LoVo (cell line): ENCODE measurements at places on chromosomes 7 and 10.
A peak's percentile ranks its signal among the peaks of the same experiment; 100 is the strongest.

DNA sequence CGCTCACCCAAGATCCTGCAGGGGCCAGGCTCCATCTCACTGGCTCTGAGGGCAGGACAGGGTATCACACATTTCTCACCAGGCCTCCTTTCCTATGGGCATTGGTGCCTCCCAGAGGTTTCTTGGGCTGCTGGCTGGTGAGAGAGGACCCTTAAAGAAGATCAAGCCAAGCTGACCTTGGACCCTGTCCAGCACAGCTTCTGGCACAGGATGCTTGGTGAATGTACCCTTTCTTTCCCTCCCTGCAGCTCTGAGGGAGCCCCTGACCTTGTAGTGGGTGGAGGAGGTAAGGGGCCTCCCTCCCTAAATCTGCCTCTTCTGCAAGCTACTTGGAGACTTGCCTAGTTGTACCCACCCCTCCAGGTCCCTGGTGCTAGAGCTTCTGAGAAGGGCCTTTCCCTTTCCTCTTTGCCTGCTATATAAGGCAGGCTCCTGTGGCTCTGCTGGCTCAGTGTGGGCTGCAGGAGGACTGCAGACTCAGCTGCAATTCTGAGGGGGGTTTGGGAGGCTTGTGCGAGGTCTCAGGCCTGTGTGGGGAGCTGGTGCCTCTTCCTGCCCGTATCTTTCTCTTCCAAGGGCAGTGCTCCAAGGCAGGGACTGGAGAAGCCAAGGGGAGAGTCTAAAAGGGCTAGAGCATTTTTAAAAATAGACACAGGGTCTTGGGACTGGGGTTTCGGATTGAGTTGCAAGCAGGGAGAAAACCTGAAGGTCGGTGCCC, 11.7 kb upstream of the TRIM8 start:
- no peak for DNase-seq

- no peak for DNase-seq
Measured at GRCh38 chr7:74178632-74179031, 4.5 kb downstream of the EIF4H start.

GRCh38 chr10:93821051-93821772, 63.5 kb downstream of the LGI1 start:
- peak; percentile 16 for DNase-seq

GRCh38 chr7:151711906-151712809, 164.8 kb downstream of the PRKAG2 start:
- DNase-seq, result no peak

- DNase-seq, result no peak
Measured at GRCh38 chr7:64877714-64878610, 25.1 kb upstream of the ZNF273 start.

GRCh38 chr10:34299105-34299611, 515.9 kb downstream of the PARD3 start:
- no peak for DNase-seq

- no peak for DNase-seq
Measured at GRCh38 chr10:62779487-62780248, 24.9 kb upstream of the ADO start.

DNA sequence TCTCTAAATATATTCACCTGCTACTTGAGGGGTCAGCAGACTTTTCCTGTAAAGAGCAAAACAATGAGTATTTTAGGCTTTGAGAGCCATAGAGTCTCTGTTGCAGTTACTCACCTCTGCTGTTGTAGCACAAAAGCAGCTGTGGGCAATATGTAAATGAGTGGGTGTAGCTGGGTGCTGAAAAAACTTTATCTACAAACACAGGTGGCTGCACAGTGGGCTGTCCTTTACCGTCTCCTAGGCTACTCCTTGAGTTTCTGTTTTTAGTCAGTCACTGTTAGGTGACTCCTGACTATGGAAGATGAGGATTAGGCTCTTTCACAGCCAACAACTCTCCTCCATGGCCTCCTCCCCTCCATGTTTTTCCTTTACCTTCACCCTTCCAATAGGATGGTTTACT, 286.1 kb upstream of the C7orf33 start:
- DNase-seq, result no peak

DNA sequence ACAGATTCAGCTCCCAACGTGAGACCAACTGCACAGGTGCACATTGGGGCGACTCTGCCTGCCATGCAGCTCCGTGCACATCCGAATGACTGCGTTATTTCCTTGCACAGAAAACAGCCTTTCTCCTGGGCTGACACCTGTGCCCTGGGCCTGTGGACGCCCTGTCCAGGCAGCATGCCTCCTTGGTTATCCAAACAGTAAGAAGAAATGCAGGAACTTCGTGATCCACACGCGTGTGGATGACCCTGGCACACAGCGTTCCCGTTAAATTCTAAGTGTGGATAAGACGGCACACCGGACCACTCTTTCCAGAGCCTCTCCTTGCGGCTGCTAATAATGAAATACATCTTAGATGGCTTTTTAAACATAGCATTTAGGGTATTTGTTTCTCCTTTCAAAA, 39.6 kb downstream of the NKX6-2 start:
- DNase-seq, result no peak

DNA sequence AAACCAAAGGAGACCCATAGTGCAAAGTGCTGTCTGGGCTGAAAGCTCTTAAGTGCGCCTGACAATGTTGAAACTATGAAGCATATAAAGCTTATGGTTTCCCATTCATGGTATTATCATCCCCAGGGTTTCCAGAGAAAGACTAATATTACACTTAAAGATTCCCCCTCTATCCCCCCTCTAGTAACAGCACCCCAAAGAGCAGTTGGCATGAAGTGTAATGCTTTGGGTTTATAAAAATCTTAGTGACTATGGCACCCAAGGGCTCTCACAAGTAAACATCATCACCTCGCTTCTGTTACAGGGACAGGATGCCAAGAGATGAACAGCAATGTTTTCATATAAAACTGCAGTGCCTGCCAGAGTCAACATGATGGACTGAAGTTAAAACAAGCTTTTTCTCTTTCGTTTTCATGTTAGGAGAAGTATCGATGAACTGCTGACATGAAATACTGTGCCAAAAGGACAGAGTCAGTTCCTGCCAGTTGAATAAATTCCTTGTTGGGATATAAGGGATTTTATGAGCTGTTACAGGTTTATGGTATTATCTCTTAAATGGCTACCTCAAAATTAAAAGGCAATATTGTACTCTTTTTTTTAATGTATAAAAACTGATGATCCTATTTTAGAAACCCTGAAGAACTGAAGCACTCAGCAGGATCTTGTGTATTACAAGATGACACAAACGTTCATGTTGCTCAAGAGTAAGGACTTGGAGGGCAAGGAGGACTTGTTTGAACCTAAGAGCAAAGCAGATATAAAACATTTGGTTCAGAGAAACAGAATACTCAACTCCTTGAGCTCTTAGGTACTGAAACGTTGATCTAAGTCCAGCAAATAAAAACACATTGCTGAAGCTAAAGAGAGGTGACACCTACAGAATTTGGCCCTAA, 203.7 kb upstream of the IMMP2L start:
- DNase-seq, result no peak

DNA sequence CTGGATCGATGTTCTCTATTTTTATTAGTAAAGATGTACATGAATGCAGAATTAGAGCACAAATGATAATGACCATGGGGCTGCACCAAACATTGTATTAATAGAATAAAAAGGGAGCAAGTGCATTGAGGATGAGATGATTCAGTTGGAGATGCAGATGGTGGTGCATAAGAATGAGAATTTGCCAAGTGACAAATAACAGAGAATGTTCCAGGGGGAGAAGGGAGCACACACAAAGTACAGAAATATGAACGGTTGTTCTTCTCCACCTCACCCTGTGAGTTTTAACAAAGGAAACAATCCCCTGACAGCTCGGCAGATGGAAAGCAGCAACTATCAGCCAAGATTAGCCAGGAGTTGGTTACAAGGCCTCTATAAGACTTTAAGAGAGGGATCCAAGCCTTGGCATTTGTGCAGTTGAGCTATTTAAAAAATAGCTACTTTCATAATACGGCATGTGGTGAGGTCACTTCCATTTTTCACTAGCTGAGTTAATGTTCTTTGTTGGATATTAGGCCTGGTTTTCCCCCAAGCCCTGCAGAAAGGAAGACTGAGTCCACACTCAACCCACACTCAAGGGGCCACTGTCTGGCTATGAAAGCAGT, 462.5 kb downstream of the TNS3 start:
- DNase-seq, result no peak

- peak; percentile 94 for DNase-seq
Measured at GRCh38 chr7:6272481-6273323, at the start of gene CYTH3. CYTH3 (minus strand) TSS chr7:6272624; CDS start chr7:6272507, 117 bp downstream.

DNA sequence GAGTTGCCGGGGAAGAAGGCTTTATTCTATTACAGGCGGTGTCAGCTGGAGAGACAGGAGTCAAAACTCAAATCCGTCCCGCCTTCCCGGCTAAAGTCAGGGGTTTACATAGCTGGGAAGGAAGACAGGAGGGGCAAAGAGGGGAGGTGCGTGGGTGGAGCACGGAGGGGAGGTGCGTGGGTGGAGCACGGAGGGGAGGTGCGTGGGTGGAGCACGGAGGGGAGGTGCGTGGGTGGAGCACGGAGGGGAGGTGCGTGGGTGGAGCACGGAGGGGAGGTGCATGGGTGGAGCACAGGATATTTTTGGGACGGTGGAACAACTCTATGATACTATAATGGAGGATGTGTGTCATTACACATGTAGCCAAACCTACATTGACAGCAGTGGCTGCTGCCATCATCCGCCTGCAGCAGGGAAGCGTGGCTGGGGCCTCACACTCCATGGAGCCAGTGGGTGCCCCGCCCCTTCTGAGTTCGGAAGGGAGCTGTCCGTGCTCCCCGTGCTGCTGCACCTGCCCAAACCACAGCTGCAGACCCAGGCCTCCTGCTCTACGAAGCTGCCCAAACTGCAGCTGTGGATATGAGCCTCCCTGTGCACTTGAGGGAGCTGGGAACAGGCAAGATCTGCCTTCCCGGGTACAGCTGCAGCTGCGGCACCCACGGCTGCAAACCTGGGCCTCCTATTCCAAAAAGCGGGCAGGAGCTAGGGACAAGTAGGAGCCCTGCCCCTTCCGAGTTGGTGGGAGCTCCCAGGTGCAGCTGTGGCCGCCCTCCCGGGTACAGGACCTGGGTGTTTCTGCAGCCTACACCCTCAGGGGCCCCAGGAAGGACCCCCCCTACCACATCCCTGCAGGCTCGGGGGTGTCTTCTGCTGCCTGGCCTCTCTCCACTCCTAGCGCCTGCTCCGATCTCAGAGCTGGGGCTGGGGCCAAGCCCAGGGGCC, 119.4 kb downstream of the DYNC2I1 start:
- DNase-seq, result no peak

GRCh38 chr10:104268405-104268712, 625 bp upstream of the GSTO2 start:
- no peak for DNase-seq

- DNase-seq, result no peak
Measured at GRCh38 chr7:152925412-152926147, 166.0 kb downstream of the ACTR3B start.

DNA sequence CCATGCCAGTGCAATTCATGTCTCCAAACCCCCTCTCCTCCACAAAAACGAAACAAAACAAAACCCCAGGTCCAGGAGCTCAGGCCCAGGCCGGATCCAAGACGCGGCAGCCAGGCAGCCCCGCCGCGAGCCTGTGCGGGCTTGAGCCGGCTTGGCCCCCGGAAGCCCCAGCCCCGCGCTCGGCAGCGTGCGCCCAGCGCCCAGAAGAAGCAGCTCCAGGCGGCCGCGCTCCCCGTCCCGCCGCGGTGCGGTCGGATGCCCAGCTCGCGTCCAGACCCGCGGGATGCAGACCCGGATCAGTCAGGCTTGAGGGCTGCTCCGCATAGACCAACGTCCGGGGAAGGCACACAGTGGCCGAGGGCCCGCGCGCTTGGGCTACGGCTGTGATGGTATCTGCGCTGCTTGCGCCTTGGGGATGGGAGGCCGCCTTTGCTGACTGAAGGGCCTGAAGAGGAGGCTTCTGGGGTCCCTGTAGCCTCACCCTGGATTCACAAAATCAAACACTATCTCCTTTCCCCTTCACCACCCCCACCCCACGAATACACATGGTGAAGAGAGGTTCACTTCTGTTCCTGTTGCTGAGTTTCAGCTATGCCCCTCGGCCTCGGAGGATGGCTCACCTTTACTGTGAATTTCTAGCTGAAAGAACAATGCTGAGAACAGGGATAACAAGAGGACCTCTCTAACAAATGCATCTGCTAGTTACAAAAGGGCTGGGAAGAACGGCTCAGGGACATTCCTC, 79.9 kb upstream of the EN2 start:
- DNase-seq, result peak; percentile 24

GRCh38 chr10:15472431-15473395, 101.6 kb upstream of the FAM171A1 start:
- no peak for DNase-seq

DNA sequence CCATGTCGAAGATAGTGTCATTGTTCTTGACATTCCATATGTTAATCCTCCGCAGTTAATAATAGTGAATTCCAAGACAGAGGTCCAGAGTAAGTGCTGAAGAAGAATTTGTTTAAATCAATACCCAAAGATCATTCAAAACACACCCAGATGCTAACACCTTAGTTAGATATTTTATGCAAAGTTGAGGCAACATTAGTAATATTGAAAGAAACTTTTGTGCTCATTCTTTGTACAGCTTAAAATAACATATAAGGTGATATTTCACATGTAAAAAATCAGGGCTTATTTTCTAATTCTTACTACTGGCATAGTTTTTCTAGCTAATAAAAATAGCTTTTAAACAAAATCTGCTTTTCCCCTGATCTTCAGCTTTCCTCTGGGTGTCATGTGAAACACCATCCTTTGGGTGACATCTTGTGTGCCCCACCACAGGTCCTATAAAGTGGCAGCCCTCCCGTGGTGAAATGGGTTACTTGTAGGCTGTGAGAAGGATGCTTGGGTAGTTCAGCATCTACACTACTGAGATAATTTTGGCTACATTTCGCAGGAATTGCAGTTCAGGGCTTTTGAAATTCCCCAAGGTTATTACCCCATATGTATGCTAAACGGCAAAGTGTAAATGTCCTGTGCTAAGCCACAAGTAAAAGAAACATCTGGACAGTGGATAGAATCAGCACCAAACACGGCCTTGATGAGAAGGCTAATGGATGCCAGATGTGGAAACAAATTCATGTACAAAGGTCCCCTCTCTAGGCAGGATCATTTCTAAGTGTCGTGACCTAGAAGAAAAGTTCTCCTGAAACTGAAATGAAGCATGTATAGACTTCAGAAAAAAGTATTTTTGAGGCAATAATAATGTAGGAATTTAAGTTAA, 105.4 kb downstream of the GRM3 start:
- DNase-seq, result no peak

GRCh38 chr10:11097686-11098085, 80.0 kb downstream of the CELF2 start:
- DNase-seq, result no peak

DNA sequence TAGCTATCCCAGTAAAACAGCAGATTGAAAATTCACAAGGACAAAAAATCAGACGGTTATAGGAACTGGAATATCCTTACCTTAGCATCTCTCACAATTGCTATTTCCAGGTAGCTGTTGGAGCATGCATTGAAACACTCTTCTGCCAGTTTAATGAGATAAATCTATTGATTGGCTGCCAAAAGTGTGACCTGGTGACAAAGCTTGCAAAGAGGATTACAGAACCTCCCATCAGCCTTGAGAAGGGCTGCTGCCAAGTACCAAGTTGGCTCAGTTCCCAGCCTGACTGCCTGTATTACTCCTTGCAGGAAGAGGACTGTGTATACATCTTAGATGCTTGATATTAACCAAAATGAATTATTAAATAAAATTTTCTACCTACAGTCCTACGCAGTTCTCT, 5.1 kb downstream of the PRLHR start:
- peak; percentile 59 for DNase-seq
